ENCODE measurements at places on chromosomes 5 and 9.
A peak's percentile ranks its signal among the peaks of the same experiment; 100 is the strongest.

DNA sequence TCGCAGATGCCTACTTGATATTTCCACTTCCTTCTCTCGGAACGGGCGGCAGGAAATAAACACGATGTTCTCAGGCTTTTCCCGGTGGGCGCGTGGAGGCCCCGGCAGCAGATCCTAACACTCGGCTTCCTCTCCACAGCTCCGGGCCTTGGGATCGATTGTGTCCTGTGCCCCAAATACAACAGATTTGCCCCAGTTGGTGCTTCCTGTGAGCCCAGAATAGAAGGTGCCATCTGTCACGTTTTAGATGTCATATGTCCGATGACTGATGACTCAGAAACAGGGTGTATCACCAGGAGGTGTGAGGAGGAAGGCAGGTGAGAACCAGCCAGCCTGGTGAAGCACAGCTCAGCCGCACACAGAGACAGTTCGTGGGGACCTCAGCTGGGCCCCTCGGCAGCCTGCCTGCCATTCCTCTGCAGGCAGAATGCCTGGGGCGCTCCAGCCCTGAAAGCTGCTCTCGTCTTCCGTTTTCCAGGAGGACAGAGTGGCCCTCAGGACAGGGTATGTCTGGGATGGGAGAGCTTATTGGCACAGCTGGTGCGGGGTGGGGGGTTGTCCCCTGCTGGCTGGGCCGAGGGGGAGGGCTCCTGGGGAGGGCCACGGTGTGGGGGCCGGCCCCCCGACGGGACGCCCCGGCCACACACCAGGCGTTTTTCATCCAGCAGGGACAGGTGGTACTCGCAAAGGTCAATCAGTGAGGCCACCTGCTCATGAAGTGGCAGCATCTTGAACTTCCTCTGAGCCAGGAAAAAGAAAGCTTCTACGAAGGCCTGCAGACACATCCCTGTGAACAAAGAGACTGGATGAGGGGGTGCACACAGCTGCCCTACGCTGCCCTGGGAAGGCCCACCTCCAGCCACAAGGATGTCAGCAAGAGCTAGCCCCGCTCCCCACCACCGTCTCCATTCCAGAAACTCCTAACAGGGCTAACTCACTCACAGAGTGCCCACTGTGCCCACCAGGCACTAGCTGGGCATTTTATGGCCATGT is 171.0 kb downstream of the DAB2IP start:
- DNase-seq: peak; percentile 44

- no peak for DNase-seq
Observed at GRCh38 chr5:96440185-96440538, 7.1 kb upstream of the PCSK1 start.

GRCh38 chr9:37876376-37876775 is 27.6 kb downstream of the SLC25A51 start:
- DNase-seq: no peak

DNA sequence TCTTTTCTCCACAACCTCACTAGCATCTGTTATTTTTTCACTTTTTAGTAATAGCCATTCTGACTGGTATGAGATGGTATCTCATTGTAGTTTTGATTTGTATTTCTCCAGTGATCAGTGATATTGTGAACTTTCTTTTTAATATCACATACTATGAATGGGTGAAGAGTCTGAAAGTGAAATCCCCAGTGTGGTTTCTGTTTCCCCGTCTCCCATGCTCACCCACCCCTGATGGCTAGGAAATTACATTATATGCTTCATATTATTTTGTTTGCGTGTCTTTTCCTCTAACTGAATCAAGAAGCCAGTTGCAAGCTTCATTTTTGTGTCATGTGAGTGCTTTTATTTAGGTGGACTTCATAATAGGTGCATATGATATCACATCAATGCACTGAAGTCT is 171.1 kb downstream of the ARHGAP26 start:
- DNase-seq: no peak

DNA sequence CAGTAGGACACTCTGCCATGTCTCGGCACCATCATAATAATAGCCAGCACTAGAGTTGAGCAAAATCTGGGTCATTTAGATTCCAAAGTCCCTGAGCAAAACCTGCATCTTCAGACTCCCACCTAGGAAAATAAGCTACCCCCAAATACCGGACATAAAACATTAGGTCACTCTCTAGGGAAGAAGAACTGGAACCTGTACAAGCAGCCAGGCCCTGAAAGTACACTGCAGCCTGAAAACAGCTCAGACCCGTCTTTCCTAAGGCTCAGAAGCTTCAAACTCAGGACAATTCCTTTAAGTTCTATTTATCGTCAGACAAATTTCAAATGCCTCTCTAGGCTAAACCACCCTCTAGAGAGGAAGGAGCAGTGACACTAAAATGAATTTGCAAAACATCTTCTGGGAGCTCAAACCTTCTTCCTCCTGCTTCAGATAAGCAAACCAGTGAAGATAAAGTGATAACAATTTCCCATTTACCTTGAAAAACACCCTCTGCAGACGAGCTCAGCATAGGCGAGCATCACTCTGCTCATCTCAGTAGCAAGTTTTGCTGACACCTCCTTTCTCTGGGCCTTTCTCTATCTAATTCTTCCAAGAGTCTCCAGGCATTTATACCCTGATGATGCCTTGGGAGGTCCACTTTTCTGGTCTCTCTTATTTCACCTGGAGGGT is 34.0 kb downstream of the ADAM19 start:
- DNase-seq: no peak

DNA sequence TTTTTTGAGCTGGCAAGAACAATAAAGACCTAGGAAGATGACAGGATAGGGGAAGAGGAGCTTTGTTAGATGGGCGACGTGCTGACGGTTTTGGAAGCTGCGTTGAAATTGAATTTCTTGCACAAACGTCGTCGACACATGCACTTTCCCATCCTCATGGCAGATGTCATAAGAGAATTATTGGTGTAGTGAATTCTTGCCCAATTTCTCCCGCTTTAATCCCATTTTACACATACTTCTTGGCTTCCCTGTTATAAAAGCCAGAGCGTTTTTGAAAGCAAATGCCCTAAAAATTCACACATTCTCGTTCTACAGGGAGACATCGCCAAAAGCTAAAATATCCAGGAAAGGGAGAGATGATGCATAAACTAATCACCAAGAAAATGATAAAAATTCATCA is 109.8 kb upstream of the DAP start:
- no peak for DNase-seq

GRCh38 chr5:40428815-40429214 is 250.9 kb upstream of the PTGER4 start:
- DNase-seq: no peak

- no peak for DNase-seq
Observed at GRCh38 chr5:151258816-151259215, 5.8 kb downstream of the GM2A start.

GRCh38 chr5:31221001-31221400 is 27.5 kb downstream of the CDH6 start:
- no peak for DNase-seq

DNA sequence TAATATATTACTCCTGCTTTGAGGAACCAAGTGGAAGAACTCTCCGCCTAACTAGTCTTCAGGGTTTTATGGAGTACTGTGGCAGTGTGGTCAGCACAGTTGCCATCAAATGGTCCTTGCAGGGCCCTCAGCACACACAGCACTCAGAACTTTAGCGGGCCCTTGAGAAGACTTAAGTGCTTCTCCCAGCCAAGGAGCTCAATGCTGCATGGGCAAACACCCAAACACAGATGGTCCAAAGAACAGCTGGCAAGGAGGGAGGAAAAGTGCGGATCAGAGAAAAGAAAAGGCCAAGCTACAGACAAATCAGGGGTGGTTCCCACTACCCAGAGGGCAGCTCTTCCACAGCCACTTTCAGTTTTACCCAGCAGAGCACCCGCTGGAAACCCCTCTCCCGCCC is 98.6 kb downstream of the SPOCK1 start:
- no peak for DNase-seq

DNA sequence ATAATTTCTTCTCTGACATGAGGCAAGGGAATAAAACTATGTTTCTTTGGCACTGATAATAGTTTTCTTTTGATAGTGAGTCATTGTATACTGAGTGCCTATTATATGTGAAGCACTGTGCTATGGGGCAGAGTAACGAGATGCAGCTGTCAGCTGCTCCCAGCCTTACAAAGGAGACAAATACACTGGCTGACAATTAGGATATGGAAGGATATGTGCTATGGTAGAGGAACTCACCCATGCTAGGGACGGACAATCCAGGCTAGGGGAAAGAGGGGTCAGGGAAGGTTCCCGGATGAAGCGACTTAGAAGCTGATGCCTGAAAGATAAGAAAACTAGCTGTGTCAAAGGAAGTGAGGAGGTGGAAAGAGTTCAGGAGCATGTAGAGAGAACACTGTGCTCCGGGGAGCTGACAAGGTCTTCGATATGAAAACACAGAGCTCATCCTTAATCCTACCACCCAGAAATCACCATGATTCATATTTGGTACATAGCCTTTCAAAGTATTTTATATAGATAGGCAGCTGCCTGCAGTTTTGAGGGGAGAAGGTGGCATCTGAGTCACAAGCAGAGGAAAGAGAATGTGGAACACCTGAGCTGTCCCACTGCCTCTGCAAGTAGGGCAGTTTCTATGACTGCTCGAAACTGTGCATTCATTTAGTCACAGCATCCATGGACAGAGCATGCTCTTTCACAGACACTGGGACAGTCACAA is 12.1 kb downstream of the BSPRY start:
- DNase-seq: no peak

Data from ecto neural progenitor cell (in vitro differentiated cells).